Activated naive CD4-positive, alpha-beta T cell treated with anti-CD3 and anti-CD28 coated beads, Interleukin-2, amount 50 U/mL, for 72 hours (primary cell): ENCODE measurements at places on chromosomes 3 and 15. TPM values are rescaled to one million over a fixed set of nuclear protein-coding genes. Genes with fewer than 3 reads are reported as not detected.

- no peak for DNase-seq
Measured at GRCh38 chr3:15492847-15493360, 28.6 kb downstream of the COLQ start.

DNA sequence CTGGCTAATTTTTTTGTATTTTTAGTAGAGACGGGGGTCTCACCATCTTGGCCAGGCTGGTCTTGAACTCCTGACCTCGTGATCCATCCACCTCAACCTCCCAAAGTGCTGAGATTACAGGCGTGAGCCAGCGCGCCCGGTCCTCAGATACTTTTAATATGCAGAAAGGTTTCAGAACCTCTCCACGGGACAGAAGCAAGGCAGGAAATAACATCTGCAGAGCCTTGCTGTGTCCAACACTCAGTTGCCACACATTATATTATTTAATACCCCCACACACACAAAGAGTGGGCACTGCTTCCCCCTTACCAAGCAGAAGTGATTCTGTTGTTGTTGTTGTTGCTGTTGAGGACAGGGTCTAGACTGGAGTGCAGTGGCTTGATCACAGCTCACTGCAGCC is 28.0 kb downstream of the OSBPL10 start:
- no peak for DNase-seq

Gene IL5RA
- total RNA-seq, result not detected

GRCh38 chr15:40451527-40452158 is 10.9 kb downstream of the BAHD1 start:
- no peak for DNase-seq

GRCh38 chr3:185313693-185314246 is 49.2 kb upstream of the MAP3K13 start:
- no peak for DNase-seq

Gene ITIH1
- not detected for total RNA-seq

Gene FANCD2
- 101 TPM for total RNA-seq

Gene TMEM45A
- total RNA-seq, result 0.36 TPM

DNA sequence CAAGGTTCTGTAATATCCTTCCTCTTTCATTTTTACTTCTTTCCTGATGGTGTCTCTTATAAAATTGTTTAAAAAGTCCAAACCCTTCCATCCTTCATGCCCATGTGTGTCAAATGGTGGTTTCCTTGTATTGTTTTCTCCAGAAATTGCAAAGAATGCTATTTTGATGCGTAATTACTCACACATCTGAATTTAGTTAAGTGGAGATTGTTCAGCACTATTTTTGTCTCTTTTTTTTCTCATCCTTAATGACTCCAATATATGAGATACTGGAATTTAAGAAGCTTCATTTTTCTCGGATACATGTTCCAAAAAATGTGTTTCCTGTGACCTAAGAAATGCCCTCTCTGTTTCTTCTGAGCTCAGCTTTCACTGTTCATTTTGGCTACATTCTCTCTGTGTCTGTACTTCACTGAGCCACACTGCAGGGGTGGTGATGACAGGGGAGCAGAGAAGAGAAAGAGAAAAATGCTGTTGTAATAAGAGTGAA is 799.8 kb downstream of the DIPK2A start:
- no peak for DNase-seq

- no peak for DNase-seq
Measured at GRCh38 chr15:57867970-57868798, 161.7 kb downstream of the POLR2M start.
